Forelimb muscle (tissue), 1 donor: ENCODE measurements at places on chromosomes 4 and X.

GRCh38 chr4:73772363-73772762, 32.0 kb downstream of the CXCL8 start:
- no peak for DNase-seq

GRCh38 chrX:129958083-129958465, 24.4 kb upstream of the BCORL1 start:
- no peak for DNase-seq

GRCh38 chr4:119733431-119733830, 104.8 kb upstream of the PDE5A start:
- no peak for DNase-seq

DNA sequence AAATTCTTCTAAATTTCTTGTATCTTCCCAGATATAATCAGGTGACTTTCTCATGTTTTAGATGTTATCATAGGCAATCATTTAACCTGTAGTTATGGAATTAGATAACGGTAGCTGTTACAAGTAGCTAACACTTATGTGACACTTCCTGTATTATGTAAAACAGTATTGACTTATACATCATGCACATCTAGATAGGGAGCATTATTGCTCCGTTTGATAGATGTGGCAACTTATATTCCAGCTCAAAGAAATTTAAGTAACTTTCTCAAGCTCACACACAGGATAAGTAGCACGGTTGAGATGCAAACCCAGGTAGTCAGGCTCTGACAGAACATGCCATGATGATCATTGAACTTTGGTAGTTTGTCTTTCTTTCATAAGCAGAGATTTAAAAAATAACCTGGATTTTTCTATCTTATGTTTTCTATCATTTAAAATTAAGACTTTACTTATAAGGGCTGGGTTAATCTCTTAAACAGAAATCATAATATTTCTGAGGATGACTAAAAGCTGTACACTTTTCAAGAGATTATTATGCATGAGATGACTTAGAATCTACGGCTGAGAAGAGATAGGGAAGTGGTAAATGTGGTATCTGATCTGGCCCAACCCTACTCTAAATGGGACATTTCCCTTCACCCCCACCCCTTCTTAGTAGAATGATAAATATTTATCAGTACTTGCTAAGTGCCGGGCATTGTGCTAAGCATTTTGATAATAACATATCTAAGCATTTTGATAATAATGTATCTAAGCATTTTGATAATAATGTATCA, 69.1 kb upstream of the HPGD start:
- no peak for DNase-seq

DNA sequence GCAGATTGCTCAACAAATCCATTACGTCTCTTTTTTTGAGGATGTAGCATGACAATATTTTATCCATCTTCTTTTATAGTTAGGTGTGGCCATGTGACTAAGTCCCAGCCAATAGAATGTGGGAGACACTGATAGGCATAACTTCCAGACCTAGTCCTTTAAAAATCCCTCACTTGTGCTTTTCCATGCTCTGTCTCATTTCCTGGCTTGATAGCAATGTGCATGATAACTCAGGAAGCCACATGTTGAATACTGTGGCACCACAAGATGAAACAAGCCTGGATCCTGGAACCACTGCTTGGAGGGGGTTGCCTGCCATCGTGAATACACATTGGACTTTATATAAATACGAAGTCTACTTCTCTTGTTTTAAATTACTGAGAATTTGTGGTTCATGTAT, 184.0 kb upstream of the NEIL3 start:
- DNase-seq, result no peak

- no peak for DNase-seq
These were observed 238.8 kb downstream of the CBR4 start for GRCh38 chr4:168771251-168771650.

DNA sequence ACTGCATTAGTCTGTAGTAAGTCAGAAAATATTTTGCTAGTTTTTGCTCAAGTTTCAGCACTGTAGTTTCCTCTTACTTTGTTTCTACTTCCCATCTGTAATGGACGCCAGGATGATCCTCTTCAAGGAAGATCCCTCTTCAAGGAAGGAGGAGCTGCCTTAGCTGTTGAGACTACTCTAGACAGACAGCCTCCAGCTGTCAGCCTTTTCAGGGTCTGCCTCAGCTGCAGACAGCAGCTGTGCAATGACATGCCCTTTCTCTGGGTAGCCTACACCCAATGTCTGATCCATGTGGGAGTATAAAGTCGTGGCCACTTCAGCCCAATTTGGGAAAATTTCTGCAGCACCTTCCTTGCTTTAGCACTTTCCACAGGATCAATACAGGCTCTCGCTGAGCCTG, 281.0 kb upstream of the MAOA start:
- no peak for DNase-seq

DNA sequence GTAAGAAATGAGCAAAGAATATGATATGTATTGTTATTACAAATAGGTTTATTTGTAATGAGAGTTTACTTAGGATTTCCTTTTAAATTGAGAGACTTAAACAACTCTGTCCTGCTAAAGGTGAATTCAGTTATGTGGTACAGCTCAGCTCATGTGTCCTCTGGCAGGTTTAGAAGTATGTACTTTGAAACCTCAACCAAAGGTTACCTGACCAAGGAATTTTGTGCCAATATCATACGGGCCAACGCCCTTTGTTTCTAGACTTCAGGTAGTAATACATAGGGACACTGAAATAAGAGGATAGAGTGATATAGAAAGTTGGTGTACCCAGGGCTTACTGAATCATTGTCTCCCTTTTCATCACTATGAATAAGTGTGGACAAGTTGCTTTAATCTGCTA, 25.7 kb downstream of the SLAIN2 start:
- no peak for DNase-seq

DNA sequence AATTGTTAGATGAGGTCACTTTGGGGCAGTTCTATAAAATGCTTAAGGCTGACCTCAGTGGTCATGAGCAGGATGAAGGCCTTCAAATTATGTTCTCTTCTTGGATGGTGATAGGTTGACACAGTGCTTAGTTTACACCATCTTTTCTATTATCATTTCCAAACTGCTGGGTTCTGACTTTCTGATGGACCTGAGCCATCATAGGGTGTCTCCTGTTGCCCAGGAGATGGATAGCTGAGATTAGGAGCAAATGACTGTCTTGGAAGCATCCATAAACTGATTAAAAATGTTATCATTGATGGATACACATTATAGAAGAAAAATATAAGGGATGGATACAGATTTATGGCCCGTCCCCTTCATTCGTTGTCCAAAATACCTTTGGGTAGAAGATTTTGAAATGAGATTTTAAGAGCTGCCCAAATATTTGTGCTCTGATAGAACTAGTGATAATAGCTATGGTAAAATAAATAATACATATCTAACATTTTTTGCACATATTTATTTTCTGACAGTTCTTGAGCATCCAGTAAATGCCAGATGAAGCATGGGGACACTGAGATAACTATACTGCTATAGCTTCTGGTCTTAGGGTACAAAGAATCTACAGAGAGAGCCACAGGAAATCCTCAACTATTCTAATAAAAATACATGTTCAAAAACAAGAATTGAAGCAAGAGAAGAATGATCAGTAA, 839.4 kb upstream of the LCORL start:
- no peak for DNase-seq

DNA sequence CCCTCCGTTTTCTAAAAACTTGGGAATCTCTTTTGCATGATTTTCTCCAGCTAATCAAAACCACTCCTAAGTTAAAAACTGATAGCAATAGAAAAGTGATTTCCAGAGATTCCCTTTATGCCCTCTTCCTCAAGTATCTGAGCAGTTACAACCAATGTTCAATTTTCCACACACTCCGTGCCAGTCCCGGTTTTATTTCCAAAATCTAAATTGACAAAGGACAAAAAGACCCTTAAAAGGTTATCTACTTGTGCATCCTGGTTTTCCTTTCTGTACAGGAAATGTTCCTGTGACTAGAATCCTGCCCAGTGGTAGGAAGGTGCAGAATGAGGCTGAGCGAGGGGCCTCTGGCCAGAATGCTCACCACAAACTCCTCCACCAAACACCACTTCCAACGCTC, 1.3 kb downstream of the SFRP2 start:
- DNase-seq, result no peak

DNA sequence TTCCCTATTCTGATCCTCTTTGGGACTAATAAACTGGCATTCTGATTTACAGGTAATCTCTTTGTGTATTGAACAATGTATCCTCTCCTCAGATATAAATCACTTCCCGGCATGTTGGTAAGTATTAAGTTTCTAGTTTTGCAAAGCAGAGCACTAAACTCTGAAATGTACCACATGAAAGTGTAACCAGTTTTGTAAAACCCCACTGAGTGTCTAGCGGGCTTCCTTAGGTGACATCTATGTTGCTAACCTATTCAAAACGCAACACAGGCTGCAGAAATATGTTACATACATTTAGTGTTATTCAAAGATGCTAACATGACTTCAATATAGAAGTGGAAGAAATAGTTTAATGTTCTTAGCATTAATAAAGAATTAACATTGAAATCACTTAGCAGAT, 25.2 kb downstream of the DNAJB14 start:
- no peak for DNase-seq

DNA sequence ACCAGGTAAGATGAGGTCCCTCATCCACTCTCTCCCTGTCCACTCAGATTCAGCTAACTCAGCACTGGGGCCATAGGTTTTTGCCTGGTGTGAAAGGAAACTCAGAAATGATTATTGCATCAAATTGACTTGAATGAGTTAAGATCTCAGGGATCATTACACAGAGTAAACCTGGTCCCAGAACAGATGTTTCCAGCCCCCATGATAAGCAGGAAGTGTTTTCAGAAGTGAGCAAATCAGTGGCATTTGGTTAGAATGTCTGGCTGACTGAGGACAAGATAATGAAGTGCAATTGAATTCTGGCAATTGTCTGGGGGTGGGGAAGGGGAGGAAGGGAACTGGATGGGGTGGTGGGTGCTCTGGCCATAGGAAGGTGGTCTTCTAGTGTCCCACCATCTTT, 108.0 kb downstream of the CHIC2 start:
- no peak for DNase-seq

GRCh38 chr4:1236103-1236641, 12.8 kb downstream of the CTBP1 start:
- DNase-seq, result no peak

DNA sequence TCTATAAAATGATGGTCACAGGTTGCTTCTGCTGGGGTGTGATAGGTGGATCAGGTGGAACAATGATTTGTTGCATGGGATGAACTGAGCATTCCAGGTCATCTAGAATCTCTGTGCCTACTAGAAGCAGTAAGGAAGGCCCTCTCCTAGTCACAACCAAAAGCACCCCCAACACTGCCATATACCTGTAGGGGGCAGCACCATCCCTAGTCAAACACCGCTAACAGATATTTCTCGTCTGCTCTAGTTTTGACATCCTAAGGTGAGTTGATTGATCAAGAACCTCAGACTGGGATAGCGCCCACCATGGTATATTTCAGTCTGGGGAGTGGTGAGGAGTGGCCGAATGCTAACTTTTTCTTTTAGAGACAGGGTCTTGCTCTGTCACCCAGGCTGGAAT, 160.2 kb downstream of the NHS start:
- DNase-seq, result no peak

DNA sequence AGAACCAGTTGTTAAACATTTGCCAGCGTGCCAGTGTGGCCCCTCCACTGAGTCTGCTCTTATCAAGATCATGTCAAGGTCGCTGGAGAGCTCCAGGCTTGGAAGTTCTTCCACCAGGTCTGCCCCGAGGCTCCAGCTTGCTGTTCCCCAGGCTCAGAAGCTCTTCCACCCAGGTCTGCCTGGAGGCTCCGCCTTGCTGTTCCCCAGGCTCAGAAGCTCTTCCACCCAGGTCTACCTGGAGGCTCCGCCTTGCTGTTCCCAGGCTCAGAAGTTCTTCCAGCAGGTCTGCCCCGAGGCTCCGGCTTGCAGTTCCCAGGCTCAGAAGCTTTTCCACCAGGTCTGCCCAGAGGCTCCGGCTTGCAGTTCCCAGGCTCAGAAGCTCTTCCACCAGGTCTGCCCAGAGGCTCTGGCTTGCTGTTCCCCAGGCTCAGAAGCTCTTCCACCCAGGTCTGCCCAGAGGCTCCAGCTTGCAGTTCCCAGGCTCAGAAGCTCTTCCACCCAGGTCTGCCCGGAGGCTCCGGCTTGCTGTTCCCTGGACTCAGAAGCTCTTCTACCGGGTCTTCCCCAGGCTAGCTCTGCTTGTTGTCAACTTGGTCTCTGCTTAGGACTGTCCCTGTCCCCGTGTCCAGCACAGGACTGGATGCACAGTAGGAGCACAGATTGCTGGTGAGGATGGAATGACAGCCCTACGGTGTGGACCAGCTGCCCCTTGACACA, 54.4 kb downstream of the HMX1 start:
- DNase-seq, result no peak

- DNase-seq, result no peak
These were observed 22.6 kb downstream of the RTL9 start for GRCh38 chrX:110381216-110381615.

DNA sequence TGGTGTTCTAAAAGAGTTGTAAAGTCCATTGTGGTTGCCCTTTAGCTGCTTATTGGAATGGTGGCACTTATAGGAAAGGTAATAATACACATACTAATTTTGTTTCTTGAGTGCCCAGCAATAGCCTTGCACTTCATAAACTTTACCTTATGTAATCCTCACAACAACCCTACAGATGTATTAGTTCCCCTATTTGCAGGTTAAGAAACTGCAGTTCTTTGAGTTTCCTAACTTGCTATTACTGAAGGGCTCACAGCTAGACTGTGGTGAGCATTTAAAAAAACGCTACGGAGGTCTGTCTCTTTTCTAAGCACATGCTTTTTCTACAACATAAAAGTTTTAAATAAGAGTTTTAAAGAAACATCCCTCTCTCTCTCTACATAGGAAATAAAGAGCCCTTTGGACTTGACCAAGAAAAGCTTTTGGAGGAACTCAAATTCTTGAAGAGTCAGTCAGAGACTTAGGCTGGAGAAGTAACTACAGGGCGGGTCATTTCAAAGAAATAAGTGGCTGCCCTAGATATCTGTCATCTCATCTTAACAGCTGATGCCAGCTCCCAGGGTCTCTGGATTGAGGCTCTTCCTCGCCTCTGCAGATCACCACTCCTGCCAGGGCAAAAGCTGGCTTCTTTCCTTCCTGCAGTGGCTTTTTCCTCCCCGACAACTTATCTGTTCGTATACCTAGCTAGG, 42.0 kb upstream of the FBXW7 start:
- no peak for DNase-seq

DNA sequence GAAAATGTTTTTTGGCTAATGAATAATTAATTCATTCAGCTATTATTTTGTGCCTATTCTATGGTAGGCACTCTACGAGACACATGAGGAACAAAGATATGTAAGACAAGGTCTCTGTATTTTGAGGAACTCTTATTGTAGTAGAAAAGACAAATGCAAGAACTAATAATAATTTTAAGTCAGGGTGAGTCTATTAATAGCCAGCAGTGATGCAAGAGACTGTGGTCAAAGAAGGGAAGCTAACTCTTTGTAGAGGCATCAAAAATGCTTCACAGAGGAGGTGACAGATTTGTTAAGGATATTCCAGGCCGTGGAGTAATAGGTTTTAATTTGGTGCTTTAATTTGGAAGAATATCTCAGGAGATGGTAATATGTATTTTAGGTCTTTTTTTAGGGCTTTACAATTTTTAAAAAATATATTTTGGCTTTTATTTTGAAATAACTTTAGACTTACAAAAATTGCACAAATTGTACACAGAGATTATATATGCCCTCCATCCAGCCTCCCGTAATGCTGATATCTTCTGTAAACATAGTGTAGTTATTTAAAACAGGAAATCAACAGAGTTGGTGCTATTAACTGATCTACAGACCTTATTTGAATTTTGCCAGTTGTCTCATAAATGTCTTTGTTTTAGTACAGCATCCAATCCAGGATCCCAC, 48.1 kb downstream of the DCLK2 start:
- DNase-seq, result no peak
